ENCODE measurements at places on chromosomes 7 and 10.

- DNase-seq: no peak
Measured at GRCh38 chr10:76509446-76509845, 1078.0 kb downstream of the LRMDA start.

GRCh38 chr10:101897633-101898032 is 54.0 kb upstream of the KCNIP2 start:
- DNase-seq: no peak

GRCh38 chr10:102696736-102697135 is 17.5 kb downstream of the ARL3 start:
- DNase-seq: no peak

- DNase-seq: no peak
Measured at GRCh38 chr7:22420973-22421635, 64.2 kb upstream of the RAPGEF5 start.

DNA sequence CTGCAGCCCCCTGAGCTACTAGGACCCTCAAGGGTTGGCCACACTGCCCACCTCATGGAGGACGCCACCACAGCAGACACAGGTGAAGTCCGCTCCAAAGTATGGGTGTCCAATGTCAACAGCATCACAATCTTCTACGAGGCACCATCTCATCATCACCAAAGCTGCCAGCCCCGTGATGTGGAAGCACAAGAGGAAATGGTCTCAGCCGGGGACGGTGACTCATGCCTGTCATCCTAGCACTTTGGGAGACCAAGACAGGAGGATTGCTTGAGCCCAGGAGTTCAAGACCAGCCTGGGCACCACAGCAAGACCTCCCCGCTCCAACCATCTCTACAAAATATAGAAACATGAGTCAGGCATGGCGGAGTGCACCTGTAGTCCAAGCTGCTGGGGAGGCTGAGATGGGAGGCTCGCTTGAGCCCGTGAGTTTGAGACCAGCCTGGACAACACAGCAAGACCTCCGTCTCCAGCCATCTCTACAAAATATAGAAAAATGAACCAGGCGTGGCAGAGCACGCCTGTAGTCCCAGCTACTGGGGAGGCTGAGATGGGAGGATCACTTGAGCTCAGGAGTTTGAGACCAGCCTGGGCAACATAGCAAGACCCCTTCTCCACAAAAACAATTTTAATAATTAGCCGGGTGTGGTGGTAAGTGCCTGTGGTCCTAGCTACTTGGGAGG is 48.8 kb upstream of the MYL10 start:
- DNase-seq: no peak

GRCh38 chr10:121624836-121625486 is 26.7 kb upstream of the FGFR2 start:
- no peak for DNase-seq

DNA sequence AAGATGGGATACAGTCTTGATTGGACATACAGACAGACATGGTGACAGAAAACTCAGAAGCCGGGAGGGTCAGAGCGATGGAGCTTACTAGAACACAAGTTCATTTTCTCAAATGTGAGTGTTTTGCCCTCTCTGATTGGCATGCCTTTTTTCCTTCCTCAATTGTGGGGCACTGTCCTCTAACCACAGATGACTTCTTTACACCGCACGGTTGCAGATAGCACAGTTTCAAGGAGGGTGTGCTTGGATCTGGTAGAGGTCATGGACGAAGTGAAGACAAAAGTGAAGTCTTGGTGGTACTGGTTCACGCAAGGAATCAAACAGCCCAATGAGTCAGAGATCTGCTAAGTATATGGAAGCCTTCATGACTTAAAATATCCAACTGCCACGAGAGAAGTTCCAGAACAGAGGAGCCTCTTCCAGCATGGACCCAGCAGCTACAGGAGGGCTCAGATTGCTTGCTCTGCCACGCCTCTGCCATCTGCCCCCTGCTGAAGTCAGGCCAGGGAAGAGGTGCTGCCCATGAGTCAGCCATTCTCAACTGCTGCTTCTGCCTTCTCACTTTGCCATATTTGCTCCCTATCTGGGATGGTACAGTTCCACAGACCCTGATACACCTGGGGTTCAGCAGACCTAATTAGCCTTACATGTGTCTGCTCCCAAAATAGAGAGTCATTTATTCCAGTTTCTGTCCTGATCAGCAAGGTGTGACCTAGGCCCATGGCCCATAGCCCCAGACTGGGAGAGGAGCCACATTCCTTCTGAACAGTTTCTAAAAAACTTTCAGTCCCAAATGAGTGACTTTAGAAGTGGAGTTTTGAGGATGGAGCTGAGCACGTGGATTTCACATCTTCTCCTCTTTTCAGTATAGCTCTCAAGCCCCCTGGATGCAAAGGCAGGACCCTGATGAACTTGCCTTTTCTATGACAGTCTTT is 413.8 kb downstream of the KCNMA1 start:
- DNase-seq: no peak

GRCh38 chr7:128812514-128813168 is 17.6 kb upstream of the FLNC start:
- DNase-seq: peak; percentile 40

DNA sequence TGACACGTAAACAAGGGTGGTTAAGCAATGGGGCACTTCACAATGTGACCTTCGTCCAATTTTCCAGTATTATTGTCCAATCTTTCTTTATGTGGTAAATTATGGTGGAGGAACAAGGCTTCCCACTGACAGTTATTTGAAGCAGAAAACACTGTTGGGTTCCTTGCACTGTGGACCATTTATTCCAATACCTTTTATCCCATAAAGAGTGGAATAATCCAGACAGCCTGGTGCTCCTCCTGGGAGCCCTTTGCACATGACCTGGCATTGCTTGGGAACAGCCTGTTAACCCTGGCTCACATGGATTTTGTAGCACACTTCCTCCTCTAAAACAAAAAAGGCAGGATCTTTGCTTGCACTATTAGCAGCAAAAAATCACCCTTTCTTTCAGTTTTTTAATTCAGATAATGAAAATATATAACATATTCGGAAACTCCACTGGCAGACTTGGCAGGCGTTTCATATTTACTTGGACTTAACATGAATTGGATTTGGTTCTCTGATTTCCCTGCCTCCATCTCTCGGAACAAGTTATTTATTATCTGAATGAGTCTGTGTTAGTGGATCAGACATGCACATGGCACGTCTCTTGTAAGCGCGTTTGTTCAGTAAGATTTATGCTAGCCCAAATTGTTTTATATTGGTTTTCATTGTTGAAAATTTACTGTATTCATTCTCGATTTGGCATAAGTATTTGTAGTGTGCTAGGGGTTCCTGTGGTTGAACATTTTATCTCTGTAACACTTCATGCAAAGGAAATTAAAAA is 59.3 kb downstream of the BMPER start:
- no peak for DNase-seq
